NCI-H510A treated with DMSO at 0.1 percent for 48 hours (cell line): ENCODE measurements at places on chromosomes 2 and 18.
A peak's percentile ranks its signal among the peaks of the same experiment; 100 is the strongest.

DNA sequence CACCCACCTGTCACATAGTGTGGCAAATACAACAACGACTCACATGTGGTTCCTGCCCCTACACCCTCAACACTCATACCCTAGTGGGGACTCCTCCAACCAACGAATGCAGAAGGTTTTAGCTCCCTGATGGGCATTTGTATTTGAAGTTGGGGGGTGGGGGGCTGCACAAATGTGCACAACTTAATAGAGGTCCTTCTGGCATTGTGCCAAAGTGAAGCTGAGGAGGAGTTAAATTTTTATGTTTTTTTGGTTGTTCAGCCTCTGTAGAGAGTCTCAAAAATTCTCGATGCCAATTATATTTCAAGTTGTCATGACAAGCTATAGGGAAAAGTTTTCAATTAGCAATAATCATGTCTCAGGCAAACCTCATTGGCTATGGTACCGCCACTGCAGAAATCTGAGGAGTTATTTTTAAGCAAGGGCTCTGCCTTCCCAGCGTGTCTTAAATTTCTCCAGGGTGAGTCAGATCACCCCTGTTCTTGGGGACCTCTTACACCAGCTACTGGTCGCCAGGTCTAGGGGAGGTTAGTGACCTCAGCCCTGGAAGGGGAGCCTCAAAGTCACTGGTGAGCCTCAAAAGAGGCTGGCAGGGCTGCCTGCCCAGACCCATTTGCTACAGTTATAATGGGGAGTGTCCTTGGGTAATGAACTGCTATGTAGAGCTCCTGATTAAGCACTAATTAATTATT is 102.7 kb upstream of the TAF1B start:
- DNase-seq = no peak

- DNase-seq = peak; percentile 58
These were observed 79.0 kb upstream of the ID2 start for GRCh38 chr2:8602809-8603208.

GRCh38 chr2:101698844-101699754 is 1.6 kb downstream of the MAP4K4 start:
- peak; percentile 20 for DNase-seq

- DNase-seq = no peak
These were observed 103.9 kb downstream of the TTC32 start for GRCh38 chr2:19797871-19798270.

DNA sequence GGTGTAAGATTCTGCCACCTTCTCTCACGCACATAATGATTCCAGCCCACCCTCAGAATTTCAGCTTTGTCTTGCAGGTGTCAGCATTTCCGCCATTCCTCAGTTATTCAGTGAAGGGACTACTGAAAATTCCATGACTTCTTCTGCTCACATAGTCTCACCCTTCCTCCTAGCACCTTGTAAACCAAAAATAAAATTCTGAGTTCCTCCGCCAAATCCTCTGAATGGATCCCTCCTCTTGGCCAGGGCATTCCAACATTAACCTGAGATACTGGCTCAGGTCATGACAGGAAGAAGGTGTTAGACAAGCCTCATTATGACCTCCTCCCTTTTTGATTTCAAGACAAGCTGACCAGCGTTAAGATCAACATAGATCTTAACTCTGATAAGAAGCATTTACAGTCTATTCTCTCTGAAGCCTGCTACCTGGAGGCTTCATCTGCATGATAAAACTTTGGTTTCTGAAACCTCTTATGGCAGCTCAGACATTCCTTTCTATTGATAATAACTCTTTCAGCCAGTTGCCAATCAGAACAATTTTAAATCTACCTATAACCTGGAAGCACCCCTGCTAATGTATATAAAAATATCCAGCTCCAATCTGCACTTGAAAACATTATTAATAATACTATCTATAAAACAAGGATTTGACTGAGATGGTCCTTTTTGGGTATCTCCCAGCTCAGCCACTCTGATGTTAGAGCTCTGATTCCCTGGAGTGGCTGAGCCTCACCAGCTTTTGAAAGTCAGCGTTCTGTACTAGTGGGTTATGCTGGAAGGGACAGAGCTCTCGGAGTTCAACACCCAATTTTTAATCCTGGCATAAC is 136.4 kb upstream of the APCDD1 start:
- no peak for DNase-seq

GRCh38 chr18:5726011-5726410 is 169.3 kb downstream of the TMEM200C start:
- no peak for DNase-seq

DNA sequence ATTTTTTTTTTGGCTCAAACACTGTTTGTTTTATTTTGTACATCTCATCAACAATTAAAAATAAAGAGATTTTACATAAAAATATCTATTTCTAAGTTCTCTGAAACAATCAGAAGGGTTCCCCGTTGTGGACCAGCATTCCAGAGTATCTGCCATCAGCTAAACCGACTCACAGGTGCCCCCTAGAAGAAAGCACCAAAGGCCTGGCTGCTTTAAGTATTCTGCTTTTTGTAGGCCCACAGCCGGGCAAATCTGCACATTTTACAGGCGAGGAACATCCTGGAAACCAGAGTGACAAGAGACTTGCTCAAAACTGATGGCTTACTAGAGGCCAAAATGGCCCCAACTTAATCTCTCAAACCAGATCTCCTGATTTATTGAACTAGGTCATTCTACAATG is 82.2 kb upstream of the SETBP1 start:
- no peak for DNase-seq

DNA sequence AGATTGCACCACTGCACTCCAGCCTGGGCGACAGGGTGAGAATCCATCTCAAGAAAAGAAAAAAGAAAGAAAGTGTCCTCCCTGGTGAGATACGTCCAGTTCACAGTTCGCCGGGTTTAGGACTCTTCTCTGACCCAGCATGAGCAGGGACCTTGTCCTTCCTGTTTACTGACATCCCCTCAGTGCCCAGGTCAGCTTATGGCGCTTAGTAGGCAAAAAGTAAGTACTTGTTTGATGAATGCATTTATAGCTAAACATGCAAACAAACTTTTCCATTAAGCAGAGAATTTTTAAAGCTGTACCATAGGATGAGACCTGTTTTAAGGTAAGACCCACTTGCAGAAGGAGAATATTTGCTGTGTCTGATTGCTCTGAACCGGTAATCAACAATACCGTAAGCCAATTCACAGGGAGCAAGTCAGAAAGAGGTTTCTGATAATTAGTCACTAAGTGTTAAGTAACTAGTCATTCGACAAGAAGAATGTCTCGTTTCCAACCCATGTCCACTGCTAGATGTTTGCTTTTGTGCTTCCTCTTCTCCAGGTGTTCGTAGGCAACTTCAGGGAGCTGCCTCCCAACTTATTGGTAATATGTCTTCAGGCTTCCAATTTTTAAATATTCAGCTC is 40.0 kb downstream of the MOGAT1 start:
- DNase-seq = no peak

DNA sequence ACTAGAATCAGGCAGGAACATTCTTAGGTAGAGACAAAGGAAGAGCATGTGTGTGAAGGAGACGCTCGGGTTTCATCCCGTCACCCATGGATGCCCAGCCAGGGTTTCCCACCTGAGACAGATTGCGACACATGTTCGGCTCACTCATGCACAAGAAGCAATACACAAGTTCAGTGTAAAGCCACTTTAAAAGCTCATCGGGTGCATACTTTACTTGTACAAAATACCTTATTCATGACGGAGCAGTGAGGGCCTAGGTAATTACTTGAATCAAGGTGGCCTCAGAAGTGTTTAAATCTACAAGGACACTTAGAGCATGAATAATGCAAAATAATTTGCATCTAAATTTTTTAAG is 42.0 kb downstream of the ZEB2 start:
- no peak for DNase-seq

GRCh38 chr2:60715561-60715960 is 40.5 kb upstream of the PAPOLG start:
- DNase-seq = no peak

DNA sequence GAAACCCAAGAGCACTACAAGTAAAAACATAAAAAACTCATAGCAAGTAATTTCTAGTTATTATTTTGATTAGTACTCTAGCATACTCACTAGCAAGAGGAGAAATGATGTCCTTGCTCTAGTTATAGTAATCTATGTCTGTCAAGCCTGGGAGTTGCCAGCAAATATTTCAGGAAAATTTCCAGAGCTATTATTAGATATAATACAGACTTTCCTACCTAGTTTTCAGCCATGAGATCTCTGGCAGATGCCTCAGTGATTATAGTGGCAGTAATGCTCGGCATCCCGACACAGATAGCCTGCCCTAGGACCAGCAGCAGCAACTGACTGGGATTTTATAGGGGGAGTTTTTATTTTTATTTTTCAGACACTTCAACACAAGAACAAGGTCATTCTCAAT is 224.4 kb downstream of the ZNF385B start:
- no peak for DNase-seq

DNA sequence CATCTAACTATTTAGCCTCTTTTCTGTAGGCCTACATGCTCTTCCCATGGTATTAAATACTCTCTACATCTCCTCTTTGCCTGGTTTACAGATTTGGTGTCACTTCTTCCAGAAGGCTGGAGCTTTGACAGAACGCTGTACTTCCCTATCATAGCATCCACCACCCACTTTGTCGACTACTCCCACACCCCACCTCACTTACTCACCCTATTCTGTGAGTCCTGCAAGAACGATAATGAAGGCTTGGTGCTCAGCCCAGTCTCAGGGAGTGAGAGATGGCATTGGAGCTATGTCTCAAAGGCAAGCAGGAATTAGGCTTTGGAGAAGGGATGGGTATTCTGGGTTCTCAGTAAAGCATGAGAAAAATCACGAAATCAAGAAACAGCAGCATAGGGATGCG is 20.3 kb upstream of the KDM3A start:
- DNase-seq = no peak

DNA sequence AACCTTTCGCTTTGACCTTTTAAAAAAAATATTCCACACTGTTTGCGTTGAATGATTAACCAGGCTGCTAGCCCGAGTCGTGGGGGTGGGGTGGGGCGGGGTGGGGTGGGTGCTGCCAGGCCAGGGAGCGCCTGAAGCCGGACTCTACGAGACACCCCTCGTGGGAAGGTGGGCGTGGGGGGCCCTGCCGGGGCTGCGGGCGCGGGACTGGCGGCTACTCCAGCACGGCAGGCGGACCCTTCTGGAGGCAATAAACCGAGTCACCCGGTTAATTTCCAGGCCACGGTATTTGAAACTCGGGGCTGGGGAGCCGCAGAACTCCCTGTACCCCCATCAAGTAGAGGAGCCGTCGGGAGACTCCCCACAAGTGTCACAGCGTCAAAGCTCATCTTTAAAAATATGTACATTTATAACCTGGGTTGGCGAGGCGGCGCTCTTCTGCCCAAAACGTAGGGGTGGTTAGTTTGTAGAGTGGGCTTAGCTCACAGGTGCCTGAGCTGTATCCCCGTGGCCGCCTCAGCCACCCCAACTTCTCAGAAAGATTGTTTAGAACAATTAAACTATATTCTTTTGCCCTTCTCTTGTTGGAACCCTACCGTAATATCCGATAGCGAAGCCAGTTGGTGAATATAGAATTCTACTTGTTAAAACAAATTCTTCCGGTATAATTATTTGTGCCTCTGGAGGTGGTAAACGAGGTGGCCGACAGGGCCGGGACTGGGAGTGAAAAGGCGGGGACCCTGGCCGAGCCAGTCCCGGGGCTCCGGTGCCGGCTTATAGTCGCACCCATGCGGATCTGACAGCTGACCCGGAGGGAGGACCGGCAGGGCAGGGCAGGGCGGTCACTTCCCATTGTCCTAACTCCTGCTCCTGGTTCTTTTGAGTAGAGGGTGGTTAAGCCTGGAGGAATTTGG is 1.4 kb downstream of the B3GNT2 start:
- no peak for DNase-seq

- DNase-seq = no peak
These were observed 2.0 kb downstream of the LYPD6B start for GRCh38 chr2:149040451-149040850.

DNA sequence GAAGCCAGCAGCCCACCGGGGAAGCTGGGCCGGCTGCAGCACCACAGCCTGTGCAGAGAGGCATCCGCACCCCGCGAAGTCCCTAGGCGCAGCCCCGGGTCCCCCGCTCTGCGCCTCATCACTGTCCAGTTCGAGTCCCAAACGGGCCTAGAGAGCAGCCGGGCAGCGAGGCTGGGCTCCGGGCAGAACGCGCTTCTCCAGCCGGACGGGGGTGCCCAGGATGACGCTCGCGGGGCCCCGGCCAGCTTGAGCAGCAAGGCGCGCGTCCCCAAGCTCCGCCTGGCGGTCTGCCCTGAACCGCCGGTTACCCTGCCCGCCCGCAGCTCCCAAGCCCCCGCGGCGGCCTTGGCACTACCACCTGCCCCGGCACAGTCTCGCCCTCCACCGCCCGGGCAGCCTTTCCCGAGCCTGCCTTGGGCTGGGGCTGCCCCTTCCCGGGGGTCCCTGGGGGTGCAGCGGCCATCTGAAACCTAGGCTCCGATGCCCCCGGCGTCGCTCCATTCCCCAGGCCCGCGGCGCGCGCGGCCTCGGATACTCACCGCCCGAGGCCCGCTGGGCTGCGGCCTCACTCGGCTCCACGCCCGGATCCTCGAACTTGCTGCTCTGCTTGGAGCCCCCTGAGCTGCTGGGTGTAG is 591 bp downstream of the SLC16A14 start:
- DNase-seq = peak; percentile 75

GRCh38 chr2:102138331-102138730 is 4.2 kb upstream of the IL1R1 start:
- no peak for DNase-seq

DNA sequence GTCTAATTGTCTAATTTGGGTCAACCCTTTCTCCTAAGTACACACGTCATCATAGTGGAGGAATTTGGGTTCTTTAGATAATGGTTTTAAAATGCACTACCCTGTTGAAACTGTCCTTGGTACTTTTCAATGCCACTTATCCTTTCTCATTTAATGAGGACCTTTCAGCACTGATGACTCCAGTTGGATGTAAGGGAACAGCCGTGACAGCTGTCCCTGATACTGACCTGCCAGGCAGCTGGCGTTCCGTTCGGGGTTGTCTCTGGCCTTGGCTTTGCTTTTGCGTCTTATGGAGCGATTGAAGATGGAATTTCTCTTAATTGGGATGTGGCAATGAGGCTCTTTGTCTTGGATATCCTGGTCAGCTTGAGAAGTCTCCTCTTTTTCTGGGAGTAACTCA is 38.7 kb downstream of the NGEF start:
- no peak for DNase-seq

DNA sequence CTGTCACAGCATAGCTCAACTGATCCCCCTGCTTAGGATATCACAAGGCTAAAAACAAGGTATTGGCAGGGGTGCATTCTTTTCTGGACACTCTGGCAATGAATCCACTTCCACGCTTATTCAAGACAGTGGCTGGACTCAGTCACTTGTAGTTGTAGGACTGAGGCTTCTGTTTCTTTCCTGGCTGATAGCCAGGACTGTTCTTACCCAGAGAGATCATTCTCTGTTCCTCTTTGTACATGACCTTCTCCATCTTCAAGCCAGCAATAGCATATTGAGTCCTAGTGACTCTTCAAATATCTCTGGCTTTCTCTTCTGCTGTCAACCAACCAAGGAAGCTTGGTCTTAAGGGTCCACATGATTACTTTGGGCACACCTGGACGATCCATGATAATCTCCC is 241.3 kb downstream of the RBM43 start:
- DNase-seq = no peak
